ENCODE measurements at places on chromosomes 6 and 20.
A peak's percentile ranks its signal among the peaks of the same experiment; 100 is the strongest.

- DNase-seq: no peak
These were observed 30.0 kb upstream of the ZNF217 start for GRCh38 chr20:53623454-53624211.

DNA sequence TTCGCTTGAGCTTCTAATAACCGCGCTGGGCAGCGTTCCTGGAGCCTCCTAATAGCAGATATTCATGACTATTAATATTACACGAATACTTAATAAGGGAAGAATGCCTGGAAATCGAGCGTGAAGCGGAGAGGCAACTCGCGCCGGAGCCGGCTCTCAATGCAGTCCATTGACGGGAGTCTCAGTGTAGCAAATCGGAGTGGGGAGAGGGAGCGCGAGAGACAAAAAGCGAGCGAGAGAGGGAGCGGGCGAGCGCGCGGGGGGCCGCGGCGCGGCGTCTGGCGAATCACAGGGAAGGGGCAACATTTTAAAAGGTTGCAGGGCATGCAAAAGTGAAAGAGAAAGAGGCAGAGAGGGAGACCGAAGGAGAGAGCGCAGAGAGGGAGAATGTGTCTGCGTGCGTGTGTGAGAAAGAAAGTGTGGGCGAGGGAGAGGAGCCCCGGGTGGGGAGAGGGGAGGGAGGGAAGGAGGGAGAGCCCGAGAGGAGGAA lies 2.9 kb downstream of the TFAP2A start:
- peak; percentile 59 for DNase-seq

GRCh38 chr20:32019156-32019510 lies 8.9 kb downstream of the CCM2L start:
- no peak for DNase-seq

- DNase-seq: no peak
These were observed 32.8 kb downstream of the TNXB start for GRCh38 chr6:32076321-32076809.

DNA sequence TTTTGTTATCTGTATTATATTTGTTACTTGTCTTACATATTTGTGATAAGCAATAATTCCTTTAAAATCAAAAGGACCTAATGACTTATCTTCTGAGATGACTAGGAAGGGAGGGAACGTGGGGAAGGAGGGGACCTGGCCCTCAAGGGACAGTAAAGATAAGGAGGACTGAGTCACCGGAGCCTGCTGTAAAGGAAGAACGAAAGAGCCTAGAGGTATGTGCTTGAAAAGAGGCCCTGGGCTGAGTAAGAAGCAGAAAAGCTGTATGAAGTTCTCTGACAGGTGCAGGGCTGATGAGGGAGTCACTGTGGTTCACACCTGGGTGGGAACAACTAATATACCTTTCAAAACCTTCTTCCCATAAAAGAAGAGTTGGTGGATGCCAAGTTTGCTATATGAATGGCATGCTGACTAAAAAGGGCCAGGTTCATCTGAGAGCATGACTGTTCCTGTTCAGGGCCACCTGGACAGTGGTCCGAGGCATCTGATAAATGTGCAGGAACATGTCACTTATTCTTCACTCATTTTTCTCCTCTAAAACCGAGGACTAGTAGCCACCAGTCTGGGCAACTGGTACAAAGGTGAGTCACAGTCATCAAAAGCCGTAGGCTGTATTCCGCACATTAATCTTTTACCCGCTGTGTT lies 111.3 kb downstream of the TNFAIP3 start:
- no peak for DNase-seq

DNA sequence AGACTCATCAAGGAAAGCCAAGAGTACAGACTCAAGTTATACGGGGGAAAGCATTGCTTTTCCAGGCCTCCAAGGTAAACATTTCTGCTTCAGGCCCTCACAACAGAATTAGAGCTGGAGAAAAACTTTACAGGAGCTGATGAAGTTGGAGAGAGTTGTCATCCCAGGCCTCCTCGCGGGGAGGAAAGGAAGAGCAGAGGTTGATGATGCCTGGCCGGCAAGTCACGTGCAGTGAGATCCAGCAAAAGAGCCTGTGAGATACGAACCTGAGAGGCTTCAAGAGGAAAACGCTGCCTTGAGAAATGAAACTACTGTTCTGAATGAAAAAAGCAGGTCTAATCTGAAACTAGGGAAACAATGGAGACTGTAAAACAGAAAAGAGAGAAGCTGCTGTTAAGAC lies 122.9 kb downstream of the FAM120B start:
- no peak for DNase-seq

DNA sequence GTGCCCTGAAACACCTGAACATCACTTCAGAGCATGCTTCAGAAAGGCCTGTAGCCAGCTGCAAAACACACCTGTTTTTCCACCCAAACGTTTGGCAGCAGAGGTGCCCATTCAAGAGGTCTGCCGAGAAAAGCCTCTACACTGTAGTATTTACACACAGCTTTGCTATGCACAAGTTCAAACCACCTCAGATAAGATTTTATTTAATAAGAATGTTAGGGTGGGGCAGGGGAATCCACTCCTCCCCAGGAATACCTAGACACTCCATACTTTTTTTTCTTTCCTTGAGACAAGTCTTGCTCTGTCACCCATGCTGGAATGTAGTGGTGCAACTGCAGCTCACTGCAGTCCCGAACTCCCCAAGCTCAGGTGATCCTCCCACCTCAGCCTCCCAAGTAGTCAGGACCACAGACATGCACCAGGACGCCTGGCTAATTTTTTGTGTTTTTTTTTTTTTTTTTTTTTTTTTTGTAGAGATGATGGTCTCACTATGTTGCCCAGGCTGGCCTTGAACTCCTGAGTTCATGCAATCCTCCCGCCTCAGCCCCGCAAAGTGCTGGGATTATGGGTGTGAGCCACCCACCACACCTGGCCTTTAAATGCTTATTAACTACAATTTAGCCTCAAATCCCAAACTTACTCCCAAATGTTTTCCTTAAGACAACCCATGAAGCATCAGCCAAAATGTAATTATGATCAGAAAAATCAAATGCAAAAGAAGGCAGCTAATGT lies 9.7 kb downstream of the MRPL14 start:
- no peak for DNase-seq

GRCh38 chr20:62740286-62741141 lies 31.9 kb downstream of the NTSR1 start:
- no peak for DNase-seq

DNA sequence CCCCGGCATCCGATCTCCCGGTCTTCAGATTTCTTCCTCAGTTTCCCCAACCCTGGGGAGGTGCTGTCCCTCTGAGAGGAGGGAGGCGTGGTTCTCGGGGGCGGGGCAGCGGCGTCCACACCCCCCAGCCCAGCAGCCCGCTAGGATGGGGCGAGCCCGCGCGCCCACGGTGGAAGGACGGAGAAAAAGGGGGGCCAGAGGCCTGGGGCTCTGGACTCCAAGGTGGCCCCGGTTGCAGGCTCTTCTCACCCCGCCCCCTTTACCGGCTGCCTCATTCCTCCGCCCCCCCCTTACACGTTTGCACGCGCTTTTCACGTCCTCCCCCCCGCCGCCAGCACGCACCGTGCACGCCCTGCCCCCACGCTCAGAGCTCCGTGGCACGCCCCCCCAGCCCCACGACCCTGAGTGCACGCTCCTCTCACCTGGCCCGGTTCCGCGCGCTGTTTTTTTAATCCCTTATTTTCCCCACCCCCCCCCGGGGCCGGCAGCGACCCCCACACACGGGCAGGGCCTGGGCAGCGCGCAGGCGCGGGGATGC lies 402 bp downstream of the ZBTB12 start:
- DNase-seq: no peak

DNA sequence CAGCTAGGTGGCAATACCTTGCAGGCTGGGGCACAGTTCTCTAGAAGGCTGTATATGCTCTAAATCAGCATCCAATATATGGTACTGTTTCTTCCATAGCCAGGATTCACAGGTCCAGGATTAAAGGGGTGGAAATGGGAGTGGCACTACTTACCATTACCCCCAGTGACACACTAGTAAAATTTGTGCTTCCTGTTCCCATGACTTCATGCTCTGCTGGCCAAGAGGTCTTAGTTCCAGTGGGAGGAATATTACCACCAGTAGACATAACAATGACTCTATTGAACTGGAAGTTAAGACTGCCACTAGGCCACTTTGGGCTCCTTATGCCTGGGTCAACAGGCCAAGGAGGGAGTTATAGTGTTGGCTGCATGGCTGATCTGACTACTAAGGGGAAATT lies 174.3 kb upstream of the TNFAIP3 start:
- DNase-seq: no peak

DNA sequence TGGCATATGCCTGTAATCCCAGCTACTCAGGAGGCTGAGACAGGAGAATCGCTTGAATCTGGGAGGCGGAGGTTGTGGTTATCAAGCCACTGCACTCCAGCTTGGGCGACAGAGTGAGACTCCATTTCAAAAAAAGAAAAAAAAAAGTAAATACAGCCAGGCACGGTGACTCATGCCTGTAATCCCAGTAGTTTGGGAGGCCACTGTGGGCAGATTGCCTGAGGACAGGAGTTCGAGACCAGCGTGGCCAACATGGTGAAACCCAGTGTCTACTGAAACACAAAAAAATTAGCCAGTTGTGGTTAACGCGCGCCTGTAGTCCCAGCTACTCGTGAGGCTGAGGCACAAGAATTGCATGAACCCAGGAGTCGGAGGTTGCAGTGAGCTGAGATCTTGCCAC lies 1.5 kb upstream of the NINL start:
- DNase-seq: no peak

- no peak for DNase-seq
These were observed 2.0 kb downstream of the FRS3 start for GRCh38 chr6:41777551-41778285.

DNA sequence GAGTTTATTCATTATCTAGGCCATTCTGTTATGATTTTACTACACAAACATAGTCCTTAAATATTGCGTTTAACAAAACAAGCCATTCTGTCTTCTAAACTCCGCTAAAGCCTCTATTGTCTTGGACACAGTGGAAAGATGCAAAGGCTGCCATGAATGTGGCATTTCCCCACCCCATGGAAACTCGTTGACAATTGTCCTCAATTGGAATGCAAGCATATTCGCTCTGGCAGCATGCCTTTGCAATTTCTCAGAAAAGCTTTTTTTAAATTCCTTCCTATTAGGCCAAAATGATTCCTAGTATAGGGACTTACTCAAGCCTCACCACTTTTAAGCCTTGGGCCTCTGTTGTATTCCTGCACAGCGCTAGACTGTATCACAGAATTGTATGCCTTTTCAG lies 22.8 kb downstream of the OR2A4 start:
- DNase-seq: no peak

All from NCI-H2081 treated with DMSO at 0.1 percent for 48 hours (cell line).